A375 (cell line): ENCODE measurements at places on chromosomes 6 and 20. TPM values are rescaled to one million over a fixed set of nuclear protein-coding genes. Genes with fewer than 3 reads are reported as not detected.

EYS gene
- total RNA-seq: 1.8 and 2.0 TPM in 2 replicates

KHDC1 gene
- total RNA-seq: not detected in 2 replicates

CLPSL1 gene
- 1.4 TPM in 1 of 2 replicates, not detected in the other for total RNA-seq

PTCHD4 gene
- 1.5 and 1.8 TPM in 2 replicates for total RNA-seq

SCGN gene
- total RNA-seq: not detected in 2 replicates

ADAM33 gene
- not detected in 2 replicates for total RNA-seq

COL19A1 gene
- total RNA-seq: 14.0 and 15.2 TPM in 2 replicates

DEK gene
- total RNA-seq: 170 and 233 TPM in 2 replicates

SYNE1 gene
- total RNA-seq: 67.4 and 81.0 TPM in 2 replicates
